Fibroblast of the aortic adventitia (primary cell): ENCODE measurements at places on chromosomes 5 and 9. TPM values are rescaled to one million over a fixed set of nuclear protein-coding genes. Genes with fewer than 3 reads are reported as not detected.

- no peak for DNase-seq
These were observed 204.0 kb downstream of the GADD45G start for GRCh38 chr9:89808756-89809181.

GRCh38 chr9:120650352-120650751, 63.9 kb downstream of the MEGF9 start:
- no peak for DNase-seq

- DNase-seq: no peak
These were observed 72.1 kb downstream of the TENT4A start for GRCh38 chr5:6785161-6785860.

- DNase-seq: no peak
These were observed 256.8 kb upstream of the IRX4 start for GRCh38 chr5:2139478-2139877.

GRCh38 chr5:2709976-2710689, 41.3 kb downstream of the IRX2 start:
- DNase-seq: no peak

The DROSHA gene
- total RNA-seq: 55.8 and 63.5 TPM in 2 replicates

DNA sequence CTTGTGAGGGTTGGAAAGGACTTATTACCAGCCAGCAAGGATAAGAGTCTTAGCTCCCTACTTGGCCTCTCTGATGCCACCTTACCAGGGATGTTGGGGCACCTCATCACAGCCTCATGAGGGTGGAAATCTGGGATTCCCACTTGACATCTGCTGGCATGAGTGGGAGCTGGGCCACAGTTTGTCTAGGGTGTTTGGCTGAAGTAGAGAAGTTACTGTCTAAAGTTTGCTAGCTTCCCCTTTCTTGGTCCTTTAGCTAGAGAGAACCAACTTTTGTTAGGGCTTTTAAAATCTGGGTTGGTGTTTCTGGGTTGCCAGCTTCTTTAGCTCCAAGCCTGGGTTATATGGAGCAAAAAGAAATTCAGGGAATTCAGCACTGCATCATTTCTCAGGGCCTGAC, 57.5 kb upstream of the GNA14 start:
- DNase-seq: no peak

DNA sequence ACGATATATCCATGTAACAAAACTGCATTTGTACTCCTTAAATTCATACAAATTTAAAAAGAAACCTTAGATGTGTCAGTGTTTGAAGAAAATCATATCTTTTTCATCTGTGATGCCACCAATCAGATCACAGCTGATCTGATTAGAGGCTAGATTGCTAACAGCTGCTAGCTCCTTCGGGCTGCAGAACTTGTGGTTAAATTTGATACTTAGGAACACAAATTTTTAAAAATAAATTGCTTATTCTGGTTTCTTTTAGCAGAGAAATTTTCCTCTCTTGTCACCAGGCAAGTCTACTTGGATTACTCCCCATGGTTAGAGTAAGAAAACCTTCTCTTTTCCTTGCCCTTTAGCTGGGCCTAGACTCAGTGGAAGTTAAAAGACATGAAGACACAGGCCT, 94.6 kb upstream of the RANBP6 start:
- DNase-seq: no peak

The SPINK13 gene
- not detected in 2 replicates for total RNA-seq

- DNase-seq: peak; percentile 47
These were observed 15.9 kb downstream of the EXD3 start for GRCh38 chr9:137406876-137407589.

DNA sequence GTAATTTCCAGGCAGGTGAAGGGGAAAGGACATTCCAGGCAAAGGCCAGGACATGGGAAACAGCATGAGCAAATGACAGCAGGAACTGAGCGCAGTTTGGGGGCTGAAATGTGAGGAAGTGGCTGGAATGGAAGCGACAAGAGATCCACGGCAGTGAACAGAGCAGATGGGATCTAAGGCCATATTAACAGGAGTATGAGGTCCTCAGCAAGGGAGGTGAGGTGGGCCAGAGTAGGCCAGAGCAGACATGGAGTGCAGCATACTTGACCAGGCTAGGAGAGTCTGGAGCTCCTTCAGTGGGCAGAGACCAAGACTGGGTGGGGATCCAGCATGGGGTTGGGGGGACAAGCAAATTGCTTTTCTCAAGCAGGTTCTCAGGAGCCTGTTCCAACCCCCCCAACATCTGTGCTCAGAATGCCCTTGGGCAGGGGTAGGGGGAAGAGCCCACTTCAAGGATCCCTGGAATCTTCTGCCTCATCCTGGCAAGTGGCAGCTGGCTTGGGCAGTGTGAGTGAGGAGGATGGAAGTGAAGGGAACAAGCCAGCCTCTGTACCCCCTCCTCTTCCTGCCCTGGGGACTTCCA, 34.5 kb downstream of the DAB2IP start:
- DNase-seq: no peak

GRCh38 chr5:179872055-179872827, 13.6 kb upstream of the MRNIP start:
- no peak for DNase-seq

The SPINK7 gene
- 0.41 TPM in 1 of 2 replicates, not detected in the other for total RNA-seq

DNA sequence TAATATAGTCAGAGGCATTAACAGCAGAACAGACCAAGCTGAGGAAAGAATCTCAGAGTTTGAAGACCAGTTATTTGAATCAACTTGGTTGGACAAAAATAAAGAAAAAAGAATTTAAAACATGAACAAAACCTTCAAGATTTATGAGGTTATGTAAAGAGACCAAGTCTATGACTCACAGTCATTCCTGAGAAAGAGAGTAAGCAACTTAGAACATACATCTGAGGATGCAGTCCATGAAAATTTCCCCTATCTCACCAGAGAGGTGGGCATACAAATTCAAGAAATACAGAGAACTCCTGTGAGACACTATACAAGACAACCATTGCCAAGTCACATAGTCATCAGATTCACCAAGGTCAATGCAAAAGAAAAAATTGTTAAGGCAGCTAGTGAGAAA, 17.4 kb upstream of the C9orf72 start:
- DNase-seq: peak; percentile 2

The GFM2 gene
- 13.6 and 31.8 TPM in 2 replicates for total RNA-seq

- peak; percentile 66 for DNase-seq
These were observed 1.3 kb downstream of the ZBTB34 start for GRCh38 chr9:126861707-126862103.

- DNase-seq: no peak
These were observed 158.5 kb downstream of the KIAA0825 start for GRCh38 chr5:94459915-94460314.

The CARD6 gene
- 24.2 and 34.3 TPM in 2 replicates for total RNA-seq

The TMOD1 gene
- 0.16 and 0.18 TPM in 2 replicates for total RNA-seq

The UGCG gene
- total RNA-seq: 51.6 and 70.9 TPM in 2 replicates

The SPATA31C1 gene
- not detected in 2 replicates for total RNA-seq

DNA sequence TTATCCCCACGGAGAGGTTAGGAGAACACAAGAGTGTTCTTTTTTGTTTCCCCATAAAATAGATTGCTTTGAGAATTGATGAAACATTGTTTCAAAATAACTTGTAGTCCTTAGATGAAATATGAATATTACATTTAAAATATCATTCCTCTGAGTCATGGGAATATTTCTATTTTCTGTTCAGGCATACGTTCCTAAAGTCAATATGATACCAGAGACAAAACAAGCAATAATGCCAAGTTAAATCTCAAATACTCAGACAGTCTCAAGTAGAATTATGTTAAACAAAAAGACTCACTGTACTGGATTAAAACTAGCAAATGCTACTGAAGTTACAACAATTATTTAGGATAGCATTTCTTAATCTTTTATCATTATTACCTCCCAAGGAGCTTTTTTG, 111.7 kb upstream of the C6 start:
- DNase-seq: peak; percentile 32

GRCh38 chr9:86600977-86601376, 246.8 kb upstream of the TUT7 start:
- no peak for DNase-seq

GRCh38 chr9:71544464-71544863, 223.8 kb downstream of the CEMIP2 start:
- no peak for DNase-seq

- no peak for DNase-seq
These were observed 4.7 kb upstream of the FOXB2 start for GRCh38 chr9:77014597-77015263.

The LCN15 gene
- total RNA-seq: not detected in 2 replicates

DNA sequence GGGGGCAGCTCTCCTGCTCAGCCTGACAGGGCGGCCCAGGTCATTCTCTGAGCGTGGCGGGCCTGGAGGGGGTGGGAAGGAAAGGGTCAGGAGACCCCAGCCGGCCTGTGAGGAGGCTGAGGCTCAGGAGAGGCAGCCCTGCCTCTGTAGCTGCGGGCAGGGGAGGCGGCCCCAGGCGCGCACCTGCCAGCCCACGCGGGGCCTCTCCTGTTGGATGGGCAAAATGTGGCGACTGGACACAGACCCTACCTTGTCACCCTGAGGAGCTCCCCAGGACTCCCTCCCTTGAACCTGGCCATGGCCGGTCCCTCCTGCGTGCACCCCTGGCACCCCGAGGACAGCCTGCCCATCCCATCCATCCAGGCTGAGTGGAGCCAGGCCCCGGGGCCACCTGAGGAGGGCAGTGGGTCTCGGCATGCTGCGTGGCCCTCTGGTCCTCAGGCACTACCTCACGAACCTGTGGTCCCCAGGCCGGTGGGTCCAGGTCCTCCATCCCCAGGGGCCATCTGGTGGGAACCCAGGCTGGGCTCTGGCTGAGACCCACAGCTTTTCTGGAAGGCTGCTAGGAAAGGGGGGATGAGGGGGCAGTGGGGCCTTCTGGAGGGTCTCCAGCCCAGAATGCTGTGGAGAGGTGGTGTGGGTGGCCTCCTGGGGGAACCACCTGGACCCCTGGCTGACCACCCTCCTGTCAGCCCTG, 15.1 kb upstream of the NRARP start:
- no peak for DNase-seq

- DNase-seq: no peak
These were observed 38.6 kb downstream of the MARCHF11 start for GRCh38 chr5:16140944-16141343.

- DNase-seq: no peak
These were observed 49.8 kb downstream of the RASEF start for GRCh38 chr9:83012922-83013838.

DNA sequence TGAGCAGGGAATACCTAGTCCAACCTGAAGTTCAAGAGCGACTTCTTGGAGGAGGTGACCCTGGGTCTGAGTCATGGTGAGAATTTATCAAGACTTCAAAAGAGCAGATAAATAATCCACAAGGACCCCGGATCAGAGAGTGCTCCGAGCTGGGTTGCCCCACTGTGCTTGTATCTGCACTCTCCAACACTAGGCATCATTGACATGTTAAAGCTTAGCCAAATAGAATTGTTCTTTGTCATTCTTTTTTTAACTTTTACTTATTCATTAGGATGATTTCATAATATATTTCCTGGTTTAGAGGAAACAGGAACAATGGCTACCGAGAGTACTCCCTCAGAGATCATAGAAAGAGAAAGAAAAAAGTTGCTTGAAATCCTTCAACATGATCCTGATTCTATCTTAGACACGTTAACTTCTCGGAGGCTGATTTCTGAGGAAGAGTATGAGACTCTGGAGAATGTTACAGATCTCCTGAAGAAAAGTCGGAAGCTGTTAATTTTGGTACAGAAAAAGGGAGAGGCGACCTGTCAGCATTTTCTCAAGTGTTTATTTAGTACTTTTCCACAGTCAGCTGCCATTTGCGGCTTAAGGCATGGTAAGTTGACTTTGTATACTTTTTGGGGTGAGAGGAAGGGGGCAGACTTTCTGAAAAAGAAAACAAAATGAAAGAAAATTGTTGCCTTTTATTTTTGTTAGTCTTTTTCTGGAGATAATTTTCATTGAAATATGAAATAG, at the start of gene CARD6:
Gene CARD6, plus strand, starts transcription at position 300 of the 738 bp plus-strand sequence. Its CDS starts 16 bp downstream, at position 316.
- peak; percentile 71 for DNase-seq

- no peak for DNase-seq
These were observed 32.6 kb downstream of the IPPK start for GRCh38 chr9:92637326-92637725.

GRCh38 chr5:124575725-124576124, 170.7 kb downstream of the ZNF608 start:
- no peak for DNase-seq

DNA sequence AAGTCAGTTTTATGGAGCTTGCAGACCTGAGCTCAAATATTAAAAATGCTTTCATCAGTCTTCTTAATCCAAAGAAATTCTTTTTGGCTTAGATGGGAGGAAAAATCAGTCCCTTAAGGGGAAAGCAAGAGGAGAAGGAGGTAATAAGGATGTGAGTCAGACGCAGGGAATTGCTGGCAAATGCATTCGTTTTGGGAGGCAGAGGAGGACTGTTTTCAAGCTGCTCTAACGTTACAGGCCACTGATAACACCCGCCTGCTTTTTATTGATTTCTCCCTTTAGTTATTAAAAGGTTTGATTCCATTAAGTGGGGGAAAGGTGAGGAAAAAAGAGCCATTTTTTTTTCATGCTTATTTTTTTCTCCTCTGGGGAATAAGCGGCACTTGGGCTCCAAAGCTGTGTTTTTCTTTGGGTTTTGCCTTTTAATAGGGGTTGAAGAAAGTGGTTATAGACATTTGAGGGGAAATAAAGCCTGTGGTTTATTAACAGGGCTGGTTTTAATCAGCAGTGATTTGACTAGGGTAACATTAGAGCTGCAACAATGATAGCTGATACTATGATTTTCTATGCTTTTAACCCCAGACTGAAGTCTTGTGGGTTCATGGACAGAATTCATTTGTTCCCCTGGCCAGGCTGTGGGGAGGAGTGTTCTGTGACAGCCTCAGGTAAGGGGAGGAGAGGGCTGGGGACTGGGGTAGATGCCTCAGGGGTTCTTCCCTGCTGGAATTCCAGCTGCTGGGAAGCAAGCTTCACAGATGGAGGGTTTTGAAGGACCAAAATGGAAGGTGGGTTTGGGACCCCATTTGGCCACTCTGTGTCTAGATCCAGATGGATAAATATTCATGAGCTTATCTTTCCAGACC, 225.2 kb downstream of the GAS1 start:
- DNase-seq: peak; percentile 99

The ELAVL2 gene
- 0.81 and 0.98 TPM in 2 replicates for total RNA-seq
